Hematopoietic multipotent progenitor cell treated with erythropoietin and hydrocortisone succinate and interleukin-3 and kit ligand, for 17 days (in vitro differentiated cells): ENCODE measurements at places on chromosomes 5 and 9.

DNA sequence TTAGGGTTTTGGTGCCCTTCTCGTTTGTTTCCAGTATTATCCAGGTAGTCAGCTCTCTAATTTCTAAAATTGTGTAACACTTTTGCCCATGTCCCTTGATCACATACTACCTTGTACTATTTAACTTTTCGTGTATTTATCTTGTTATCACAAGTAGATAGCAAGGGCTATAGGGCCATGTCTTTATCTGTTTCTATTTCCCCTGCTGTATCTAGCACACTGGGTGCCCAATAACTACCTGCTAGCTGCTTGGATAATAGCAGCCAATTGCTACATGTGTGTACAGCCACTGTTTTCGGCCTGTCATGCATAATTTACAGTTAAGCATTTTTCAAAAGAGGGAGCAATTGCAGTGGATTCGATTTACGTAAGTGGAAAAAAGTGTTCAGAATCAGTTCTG is 64.8 kb upstream of the TNFAIP8 start:
- DNase-seq, result no peak

GRCh38 chr9:132141948-132142594 is 19.8 kb upstream of the NTNG2 start:
- DNase-seq, result no peak

DNA sequence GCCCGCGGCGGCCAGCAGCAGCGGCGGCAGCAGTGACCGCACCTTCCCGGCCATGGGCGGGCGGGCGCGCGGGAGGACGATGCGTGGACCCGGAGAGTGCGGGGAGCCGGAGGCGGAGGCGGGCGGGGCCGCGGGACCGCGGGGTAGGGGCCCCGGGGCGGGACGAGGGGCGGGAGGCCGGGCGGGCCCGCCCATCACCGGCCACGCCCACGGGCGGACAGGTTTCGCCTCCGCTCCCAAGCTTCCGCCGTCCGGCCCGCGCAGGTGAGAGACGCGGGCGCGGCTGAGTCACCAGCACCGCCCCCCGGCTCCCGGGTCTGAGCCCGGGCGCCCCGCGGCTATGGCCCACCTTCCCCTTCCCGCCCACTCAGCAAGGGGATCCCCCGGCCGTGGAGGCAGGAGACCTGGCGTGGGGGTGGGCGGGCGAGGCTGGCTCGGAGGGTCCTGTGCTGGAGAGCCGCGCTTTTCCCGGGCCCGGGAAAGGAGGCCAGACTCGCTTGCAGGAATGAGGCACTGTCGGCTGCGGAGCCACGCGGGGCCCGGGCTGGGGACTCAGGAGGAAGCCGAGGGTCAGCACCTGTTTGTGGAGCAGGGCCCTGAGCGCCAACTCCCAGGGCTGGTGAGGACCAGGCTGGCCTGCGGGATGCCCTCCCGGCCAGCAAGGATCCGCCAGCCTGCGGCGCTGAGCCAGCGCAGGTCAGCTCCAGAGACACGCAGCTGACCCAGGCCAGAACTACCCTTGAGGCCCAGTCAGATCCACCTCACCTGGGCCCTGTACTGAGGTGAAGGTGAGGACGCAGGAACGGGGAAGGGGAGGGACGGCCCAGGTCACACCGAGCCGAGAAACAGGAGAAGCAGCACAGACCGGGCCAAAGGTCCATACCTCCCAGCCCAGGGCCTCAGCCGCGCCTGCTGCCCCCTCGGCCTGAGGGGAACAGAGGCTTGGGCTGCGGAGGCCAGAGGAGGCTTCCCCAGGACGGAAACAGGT is at the start of gene ENTPD2:
TSS of gene ENTPD2 (minus strand) at position 118 of the 988 bp plus-strand sequence. CDS start at position 54, 64 bp downstream.
- no peak for DNase-seq

- no peak for DNase-seq
Observed at GRCh38 chr5:5139777-5140478, at the start of gene ADAMTS16. TSS of gene ADAMTS16 (plus strand) at chr5:5140330. CDS start at chr5:5140468, 138 bp downstream.

- DNase-seq, result no peak
Observed at GRCh38 chr5:181184845-181185216, 20.2 kb downstream of the TRIM7 start.

GRCh38 chr5:78612227-78613150 is 36.1 kb downstream of the LHFPL2 start:
- DNase-seq, result no peak
